ENCODE measurements at places on chromosomes 16 and 17.

- no peak for DNase-seq
Measured at GRCh38 chr16:89506113-89506504, 2.1 kb upstream of the SPG7 start.

- DNase-seq: no peak
Measured at GRCh38 chr16:70444249-70445063, 5.6 kb upstream of the ST3GAL2 start.

DNA sequence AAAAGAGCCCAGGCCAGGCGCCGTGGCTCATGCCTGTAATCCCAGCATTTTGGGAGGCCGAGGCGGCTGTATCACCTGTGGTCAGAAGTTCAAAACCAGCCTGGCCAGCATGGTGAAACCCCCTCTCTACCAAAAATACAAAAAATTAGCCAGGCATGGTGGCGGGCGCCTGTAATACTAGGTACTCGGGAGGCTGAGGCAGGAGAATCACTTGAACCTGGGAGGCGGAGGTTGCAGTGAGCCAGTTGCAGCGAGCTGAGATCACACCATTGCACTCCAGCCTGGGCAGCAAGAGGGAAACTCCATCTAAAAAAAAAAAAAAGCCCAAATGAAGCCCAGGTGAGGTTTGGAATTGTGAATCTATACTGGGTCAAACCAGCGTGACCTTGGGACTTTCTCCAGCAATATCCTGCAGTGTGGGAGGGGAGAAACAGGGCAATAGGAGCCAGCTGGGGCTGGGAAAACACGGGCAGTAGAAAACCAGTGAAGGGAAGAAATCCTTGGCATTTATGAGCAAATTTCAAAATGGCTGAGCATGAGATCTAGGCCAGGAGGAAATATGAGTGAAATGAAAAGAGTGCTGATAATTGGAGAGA lies 8.2 kb upstream of the DHX8 start:
- DNase-seq: no peak

DNA sequence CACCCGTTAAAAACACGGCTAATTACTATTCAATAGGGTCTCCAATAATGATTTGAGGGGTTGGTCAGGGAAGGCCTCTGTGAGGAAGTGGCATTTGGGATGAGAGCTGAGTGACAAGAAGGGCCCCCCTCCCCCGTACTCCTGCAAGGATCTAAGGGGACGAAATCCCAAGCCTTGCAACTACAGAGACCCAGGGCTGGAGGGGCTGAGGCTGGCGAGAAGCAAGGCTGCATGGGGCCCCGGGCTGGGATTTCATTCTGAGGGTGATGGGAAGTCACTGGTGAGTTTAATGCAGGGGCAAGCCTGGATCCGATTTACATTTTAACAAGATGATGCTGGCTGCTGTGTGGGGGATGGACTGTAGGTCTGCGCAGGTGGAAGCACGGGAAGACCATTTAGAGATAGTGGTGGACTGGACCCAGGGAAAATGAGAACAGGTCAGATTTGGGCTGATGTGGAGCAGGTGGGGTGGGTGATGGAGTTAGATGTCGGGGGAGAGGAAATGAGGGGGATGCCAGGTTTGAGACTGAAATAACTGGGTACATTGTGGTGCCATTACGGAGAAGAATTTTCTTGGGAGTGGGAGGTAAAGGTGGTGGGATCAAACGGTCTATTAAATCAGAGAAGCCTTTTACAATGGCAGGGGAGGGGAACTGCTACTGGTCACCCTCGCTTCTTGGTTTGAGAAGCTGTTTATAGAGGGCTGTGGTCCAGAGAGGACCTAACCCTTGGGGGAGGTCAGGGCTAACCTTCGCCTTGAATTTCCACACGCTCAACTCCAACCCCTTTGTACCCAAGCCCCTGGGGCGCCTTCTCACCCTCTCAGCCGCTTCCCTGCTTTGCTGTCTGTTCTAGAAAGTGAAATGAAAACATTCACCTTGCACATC lies 932 bp upstream of the MYBBP1A start:
- no peak for DNase-seq

DNA sequence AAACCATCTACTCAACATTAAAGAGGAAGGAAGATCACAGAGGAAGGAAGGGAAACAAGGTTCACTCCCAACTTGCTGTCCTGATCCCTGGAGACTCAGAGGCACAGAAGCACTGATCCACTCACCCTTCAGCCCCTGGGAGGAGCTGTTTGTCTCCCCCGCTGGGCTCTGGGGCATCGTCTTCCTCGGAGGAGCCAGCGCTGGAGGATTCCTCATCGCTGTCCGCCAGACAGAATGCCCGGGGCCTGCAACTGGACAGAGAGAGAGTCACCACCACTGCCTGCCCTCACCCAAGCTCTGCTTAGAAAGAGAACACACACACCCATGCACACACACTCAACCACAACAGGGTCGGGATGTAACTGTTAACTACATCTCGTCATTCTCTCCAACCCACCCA lies 24.8 kb upstream of the ERN1 start:
- DNase-seq: no peak

DNA sequence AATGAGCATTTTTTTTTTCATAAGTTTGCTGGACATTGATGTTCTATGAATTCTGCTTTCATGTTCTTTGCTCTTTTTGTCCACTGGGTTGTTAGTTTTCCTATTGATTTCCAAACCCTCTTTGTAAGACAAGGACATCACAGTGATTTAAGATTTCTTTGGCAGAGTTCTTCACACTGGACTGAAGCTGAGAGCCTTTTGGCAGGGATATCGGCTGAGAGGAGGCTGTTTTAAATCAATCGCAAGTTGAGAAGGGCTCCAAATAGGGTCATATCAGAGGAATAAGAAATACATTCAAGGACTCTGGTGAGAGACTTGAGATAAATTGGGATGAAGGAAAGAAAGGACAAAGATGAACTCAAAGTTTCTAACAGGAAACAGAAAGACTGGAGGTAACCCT lies 165.8 kb upstream of the AXIN2 start:
- DNase-seq: no peak

DNA sequence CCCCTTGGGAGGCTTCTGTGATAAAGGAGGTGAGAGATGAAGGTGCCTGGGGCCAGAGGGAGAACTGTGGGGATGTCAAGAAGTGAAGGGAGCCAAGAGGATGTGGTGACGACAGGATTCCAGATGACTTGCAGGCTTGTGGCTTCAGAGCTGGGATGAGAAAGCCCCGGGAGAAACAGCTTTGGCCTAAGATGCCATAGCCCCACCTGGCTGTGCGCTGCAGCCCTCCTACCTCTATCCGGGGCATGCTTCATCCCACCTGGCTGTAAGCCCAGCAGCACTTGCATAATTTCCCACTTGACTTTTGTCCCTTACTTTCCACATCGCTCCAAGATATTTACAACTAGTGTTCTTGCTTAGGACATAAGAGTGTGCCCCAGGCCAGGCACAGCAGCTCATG lies 29.3 kb downstream of the GINS3 start:
- DNase-seq: no peak

DNA sequence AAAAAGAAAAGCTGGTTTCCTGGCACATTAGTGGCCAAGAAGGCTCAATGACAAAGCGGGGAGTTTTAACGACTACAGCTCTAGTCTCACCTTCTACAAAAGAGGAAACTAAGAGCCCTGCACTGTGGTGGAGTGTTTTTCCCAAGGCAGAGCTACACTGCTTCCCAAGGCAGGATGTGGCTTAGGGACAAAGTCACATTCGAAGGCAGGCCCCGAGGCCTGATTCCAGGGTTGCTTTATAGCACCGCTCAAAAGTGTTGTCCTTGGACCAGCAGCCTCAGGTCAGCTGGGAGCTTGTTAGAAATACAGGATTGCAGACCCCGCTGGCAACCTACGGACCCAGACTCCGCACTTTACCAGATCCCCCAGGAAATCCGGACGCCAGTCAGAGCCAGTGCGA lies 23.8 kb downstream of the TMEM92 start:
- no peak for DNase-seq

DNA sequence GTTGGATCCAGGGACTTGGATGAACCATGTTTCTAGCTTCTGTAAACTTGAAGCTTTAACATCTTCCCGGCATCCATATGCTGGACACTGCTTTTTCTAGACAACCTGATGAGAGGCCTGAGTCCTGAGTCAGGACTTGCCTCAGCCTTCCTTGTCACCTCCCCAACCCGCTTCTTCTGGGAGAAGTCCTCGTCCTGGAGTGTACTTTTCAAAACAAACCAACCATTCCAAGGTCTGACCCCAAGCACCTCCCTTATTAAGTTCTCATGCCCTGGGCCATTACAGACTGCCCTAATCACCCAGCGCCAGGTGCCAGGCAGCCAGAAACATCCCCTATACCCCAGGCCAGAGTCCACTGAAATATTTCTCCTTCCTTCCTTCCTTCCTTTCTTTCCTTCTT lies 59.4 kb downstream of the CLEC19A start:
- DNase-seq: no peak

DNA sequence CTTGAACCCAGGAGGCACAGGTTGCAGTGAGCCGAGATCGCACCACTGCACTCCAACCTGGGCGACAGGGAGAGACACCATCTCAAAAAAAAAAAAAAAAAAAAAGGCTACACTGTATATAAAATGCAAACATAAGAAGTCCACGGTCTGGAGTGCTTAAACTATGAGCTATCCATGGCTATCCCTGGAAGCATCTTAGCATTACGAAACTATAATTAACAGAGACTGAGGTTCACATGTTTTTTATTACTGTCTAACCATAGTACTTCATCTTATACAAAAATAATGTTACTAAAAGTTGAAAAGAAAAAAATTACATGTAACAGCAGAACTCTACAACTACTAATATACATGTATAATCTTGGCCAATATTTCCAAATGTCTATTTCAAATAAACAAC lies 32.8 kb downstream of the HELZ start:
- DNase-seq: no peak

DNA sequence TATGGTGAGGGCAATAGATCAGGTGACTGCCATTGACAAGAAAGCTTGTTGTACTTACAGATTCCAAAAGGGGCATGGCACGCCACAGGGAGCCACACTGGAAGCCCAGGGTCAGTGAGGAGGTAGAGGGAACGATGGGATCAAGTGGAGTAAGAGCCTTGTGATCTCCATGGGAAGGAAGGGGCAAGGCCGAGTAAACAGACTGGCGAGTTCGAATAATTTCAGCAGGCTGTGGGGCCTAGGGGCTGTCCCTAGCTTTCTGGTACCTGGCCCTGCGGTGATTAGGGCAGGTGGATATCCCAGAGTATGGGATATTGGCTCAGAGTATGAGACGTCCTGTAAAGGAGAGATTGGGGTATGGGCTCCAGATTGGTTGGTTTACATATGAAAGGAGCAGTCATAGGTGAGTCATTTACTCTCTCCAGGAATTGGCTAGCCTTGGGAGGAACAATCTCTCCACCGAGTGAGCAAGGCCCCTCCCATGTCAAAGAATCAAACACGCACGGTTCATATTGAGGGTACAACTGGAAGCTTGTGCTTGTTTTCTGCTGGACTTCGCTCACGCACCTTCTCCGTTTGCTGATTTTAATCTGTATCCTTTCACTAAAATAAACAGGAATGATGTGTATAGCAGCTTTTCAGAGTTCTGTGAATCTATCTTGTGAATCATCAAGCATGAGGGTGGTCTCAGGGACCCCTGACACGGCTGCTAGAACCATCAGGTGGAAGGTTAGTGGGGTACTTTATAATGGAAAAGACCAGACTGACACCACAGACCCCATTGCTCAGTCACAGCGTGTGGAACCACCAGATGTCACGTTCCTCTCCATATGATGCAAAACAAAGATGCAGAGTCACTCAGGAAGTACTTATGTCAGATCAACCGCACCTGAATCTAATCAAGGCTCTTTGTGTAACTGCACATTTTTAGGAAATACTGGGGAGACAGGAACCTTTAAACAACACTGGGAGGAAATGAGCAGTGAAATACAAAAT lies 27.9 kb downstream of the GABARAPL2 start:
- DNase-seq: no peak

GRCh38 chr17:7836596-7837407 lies 2.8 kb downstream of the KDM6B start:
- DNase-seq: peak; percentile 65

DNA sequence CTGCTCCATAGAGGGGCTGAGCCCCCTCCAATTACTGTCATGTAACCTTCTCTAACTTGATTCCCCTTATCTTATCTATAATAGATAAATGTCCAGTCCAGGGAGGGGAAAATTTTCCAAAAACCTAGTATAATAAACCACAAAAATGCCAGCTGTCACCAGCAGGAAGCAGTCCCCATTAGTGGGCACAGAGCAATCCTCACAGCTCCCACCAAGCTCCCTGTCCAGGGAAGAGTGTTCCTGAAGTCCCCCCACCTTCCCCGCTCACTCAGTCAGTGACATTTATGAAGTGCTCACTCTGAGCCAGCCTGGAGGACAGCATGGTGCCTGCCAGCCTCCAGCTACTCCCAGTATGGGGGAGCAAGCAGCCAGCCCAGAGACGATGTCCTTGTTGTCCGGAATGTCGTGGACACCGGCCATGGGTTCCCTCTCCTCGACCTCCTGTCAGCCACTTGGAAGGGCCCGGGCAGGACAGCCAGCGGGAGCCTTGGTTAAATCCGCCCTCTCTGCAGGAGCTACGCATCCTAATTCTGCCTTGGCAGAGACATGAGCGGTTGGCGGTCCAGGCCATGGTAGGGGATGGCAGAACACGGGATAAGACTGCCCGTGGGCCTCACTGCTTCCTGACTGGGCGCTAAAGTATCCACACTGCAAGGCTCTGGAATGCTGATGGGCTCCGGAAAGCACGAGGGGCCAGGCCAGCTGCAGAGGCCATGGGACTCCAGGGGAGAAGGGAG lies 102.0 kb upstream of the CDH5 start:
- no peak for DNase-seq

GRCh38 chr16:17780181-17780580 lies 309.4 kb upstream of the XYLT1 start:
- DNase-seq: no peak

GRCh38 chr16:47473792-47474191 lies 12.7 kb downstream of the PHKB start:
- no peak for DNase-seq

- no peak for DNase-seq
Measured at GRCh38 chr16:67346341-67346740, 19.7 kb downstream of the LRRC36 start.

- no peak for DNase-seq
Measured at GRCh38 chr17:73586921-73587602, 57.2 kb downstream of the SDK2 start.

DNA sequence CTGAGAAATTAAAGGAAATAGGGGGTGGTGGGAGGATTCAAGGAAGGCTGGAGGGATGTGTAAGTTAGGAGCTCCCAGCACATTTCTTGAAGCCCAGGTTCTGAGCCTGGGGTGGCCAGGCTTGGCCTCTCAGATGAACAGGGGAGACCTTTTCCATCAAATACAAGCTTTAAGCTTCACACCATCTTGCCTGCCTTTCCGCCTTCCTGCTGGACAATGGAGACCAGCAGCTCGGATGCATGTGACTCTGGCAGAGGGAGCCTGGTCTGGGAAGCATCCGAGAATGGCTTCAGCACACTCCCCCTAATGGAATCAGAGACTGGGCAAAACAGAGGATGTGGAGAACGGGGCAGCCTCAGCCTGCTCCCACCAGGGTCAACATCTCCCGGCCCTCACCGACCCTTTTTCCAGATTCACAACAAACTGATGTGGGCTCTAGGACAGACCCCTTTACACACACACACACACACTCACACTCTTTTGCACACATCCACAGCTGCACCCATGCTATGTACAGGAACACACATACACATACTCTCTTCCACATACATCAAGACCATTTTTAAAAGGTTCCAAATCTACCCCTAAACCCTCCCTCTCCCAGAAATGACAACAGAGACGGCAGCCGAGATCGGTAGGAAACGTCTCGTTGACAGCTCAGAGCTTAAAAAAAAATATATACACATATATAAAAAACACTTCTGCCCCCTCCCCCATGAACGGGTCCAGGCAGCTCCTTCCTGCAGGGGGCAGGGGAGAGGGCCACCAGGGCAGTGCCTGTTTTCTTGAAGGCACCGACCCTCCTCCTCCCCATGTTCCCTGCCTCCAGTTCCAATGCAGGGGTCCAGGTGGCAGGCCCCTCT lies 6.5 kb upstream of the ATXN7L3 start:
- DNase-seq: no peak
